NCI-H2107 (cell line): ENCODE measurements at places on chromosomes 13 and 19.

- DNase-seq = no peak
Observed at GRCh38 chr19:4369888-4370260, 26.5 kb downstream of the MPND start.

GRCh38 chr13:37869756-37870488 lies at the start of gene TRPC4:
TRPC4 (minus strand) TSS chr13:37869772; CDS start chr13:37783333, 86,439 bp downstream.
- DNase-seq = no peak

DNA sequence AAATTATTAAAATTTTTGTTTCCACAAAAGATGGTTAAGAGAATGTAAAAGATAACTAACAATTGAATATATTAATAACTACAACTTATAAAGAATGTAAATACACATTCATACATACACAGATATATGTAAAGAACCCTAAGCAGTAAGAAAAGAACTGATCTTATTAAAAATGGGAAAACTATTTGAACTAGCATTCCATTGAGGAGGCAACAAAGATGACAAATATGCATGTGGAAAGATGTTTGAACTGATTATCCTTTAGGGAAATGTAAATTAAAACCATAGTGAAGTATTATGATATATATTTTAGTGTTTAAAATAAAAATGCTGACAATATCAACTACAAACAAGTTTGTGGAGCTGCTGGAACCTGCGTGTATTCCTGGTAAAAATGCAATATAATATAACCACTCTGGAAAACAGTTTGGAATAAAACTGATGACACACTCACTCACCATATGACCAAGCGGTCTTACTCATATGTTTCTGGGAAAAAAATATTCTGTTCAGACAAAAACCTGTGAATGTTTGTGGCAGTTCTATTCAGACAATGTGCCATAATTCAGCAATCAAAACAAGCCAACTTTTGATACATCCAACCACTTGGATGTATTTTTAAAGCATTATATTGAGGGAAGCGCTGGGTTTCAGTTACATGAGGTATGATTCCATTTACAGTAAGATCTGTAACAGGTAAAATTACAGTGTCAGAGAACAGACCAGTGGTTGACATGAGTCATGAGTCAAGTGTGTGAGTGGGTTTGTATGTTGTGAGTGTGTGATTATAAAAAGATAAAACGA lies 694.4 kb upstream of the SLITRK5 start:
- DNase-seq = no peak

DNA sequence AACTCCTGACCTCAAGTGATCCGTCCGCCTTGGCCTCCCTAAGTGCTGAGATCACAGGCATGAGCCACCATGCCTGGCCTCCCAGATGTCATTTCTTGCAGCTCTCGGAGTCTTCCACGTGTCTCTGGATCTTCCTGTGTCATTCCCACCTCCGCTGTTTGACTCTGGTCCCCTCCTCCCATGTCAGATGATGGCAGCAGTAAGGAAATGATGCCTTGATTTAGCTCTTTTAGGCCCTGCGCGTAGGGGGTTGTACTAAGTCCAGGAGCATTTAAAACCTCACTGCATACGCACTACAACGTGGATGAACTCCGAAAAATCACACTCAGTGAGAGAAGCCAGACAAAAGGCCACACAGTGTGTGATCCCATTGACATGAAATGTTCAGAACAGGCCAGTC lies 113.1 kb downstream of the GNG7 start:
- DNase-seq = no peak

- no peak for DNase-seq
Observed at GRCh38 chr13:92767468-92767867, 459.1 kb upstream of the GPC6 start.

- no peak for DNase-seq
Observed at GRCh38 chr13:96202315-96202714, 112.4 kb downstream of the HS6ST3 start.

GRCh38 chr13:34842466-34842865 lies 99.6 kb upstream of the NBEA start:
- DNase-seq = no peak

DNA sequence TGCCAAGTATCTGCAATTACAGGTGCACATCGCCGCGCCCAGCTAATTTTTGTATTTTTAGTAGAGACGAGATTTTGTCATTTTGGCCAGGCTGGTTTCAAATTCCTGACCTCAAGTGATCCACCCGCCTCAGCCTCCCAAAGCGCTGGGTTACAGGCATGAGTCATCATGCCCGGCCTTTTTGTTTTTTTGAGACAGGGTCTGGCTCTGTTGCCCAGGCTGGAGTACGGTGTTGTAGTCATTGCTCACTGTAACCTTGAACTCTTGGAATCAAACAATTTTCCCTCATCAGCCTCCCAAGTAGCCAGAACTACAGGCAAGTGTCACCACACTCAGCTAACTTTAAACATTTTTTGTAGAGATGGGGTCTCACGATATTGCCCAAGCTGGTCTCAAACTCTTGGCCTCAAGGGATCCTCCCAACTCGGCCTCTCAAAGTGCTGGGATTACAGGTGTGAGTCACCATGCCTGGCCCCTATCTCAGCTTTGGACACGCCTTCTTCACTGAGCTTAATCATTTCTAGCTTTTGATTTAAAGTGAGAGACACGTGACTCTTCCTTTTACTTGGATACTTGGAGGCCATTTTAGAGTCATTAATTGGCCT lies 4.0 kb upstream of the IRGC start:
- no peak for DNase-seq

DNA sequence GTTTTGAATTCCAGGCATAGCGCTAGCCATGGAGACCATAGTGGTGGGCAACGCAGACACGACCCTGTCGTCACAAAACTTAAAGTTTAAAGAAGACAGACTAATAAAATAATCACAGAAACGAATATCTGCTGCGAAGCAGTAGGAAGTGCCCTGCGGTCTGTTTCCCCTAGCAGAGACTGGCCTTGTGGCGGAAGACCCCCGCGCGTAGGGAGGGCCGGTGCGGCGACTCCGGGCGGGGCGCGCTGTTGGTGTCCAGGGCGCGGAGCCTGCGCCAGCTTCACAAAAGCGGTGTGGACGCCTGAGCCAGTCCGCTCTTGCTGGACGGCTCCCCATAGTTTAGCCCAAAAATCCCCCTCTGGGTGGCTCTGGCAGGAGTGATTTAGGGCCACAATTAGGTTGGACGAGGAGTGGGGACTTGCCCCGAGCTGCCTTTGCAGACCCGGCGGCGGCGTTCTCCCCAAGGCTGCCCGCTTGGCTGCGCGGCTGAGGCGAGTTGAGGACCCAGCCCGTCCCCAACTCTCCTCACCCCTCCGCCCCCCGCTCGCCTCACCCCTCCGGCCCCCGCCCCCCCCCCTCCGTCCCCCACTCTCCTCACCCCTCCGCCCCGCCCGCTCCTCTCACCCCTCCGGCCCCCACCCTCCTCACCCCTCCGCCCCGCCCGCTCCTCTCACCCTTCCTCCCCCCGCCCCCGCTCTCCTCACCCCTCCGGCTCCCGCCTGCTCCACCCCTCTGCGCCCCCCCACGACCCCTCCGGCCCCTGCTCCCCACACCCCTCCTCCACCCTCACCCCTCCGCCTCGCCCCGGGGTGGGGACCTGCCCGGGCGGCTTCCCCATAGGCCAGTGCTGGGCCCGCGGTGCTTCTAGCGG lies 14.2 kb upstream of the LATS2 start:
- DNase-seq = no peak

DNA sequence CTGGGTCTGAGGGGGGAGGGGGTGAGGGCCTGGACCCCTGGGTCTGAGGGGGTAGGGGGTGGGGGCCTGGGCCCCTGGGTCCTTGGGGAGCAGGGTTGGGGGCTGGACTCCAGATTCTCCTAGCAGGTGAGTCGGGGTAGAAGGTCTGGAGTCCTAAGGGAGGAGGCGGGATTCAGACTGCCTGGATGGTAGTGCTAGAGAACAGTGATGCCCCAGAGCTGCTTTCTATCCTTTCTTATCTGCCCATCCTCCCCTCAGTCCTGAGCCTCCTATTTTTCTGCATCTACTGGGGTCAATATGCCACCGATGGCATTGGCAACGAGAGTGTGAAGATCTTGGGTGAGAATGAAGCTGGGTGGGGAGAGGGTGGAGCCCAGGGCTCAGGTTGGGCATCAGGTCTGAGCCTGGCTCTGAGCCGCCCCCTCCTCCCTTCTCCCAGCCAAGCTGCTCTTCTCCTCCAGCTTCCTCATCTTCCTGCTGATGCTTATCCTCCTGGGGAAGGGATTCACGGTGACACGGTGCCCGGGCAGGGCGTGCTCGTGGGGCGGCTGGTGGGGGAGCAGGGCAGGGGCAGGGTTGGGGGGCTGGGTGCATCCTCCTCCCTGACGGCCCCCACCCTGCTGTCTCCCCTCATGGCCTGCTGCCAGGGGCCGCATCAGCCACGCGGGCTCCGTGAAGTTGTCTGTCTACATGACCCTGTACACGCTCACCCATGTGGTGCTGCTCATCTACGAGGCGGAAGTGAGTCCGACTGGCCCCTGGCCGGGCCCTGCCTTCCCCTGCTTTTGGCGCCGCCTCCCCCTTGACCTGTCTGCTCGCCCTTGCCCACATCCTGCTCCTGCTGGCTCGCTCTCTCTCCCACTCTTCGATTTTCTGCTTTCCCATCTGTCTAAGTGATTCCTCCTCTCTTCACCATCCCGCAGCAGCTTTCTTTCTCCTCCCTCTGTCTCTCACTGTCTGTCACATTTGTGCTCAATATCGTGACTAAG lies 3.4 kb downstream of the TMEM145 start:
- no peak for DNase-seq

DNA sequence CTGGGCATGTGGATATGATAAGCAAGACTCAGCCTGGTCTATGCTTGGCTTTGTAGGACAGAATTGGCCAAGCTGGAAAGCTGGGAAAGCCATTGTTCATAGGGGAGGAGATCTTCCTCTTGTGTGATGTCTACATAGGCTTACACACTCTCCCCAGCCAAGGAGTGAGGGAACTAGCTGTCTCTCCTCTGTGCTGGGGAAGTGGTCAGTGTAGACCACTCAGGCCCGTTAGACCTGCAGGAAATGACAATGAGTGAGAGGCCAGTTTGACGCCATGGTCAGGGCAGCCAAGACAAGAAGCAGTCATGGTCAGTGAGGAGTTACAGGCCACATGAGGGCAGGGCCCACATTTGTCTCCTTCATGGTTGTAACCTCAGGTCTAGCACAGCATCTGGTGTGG lies 159.1 kb upstream of the KL start:
- no peak for DNase-seq

DNA sequence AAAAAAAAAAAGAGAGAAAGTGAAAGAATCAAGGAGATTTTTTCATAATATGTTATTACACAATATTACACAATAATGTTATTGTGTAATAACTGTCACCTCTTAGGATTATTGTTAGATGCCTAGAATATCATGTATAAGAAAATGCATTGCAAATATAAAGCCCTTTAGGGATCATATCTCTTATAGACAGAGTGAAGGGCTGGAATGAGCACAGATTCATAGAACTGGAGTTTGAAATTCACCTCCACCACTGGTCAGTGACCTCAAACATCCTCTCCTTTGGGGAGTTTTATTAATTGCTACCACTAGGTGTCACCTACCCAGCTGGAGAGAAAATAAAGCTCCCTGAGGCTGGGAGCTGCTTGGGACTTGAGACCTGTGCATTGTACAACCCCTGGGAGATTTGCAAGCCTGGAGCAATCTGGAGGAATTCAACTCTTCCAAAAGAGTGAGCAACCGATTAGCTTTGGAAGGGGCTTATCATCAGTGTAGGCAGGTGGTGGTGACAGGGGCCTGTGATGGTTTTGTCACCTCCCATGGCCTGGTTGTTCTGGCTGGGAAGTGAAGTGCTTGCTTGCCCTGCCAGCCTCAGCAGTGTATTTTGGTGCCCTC lies 30.3 kb upstream of the FRY start:
- DNase-seq = no peak

GRCh38 chr13:112064222-112064621 lies 2.7 kb upstream of the SOX1 start:
- DNase-seq = peak; percentile 77

- no peak for DNase-seq
Observed at GRCh38 chr19:51346742-51347141, 4.8 kb upstream of the VSIG10L start.

GRCh38 chr19:3114018-3114726 lies 20.0 kb downstream of the GNA11 start:
- DNase-seq = no peak

DNA sequence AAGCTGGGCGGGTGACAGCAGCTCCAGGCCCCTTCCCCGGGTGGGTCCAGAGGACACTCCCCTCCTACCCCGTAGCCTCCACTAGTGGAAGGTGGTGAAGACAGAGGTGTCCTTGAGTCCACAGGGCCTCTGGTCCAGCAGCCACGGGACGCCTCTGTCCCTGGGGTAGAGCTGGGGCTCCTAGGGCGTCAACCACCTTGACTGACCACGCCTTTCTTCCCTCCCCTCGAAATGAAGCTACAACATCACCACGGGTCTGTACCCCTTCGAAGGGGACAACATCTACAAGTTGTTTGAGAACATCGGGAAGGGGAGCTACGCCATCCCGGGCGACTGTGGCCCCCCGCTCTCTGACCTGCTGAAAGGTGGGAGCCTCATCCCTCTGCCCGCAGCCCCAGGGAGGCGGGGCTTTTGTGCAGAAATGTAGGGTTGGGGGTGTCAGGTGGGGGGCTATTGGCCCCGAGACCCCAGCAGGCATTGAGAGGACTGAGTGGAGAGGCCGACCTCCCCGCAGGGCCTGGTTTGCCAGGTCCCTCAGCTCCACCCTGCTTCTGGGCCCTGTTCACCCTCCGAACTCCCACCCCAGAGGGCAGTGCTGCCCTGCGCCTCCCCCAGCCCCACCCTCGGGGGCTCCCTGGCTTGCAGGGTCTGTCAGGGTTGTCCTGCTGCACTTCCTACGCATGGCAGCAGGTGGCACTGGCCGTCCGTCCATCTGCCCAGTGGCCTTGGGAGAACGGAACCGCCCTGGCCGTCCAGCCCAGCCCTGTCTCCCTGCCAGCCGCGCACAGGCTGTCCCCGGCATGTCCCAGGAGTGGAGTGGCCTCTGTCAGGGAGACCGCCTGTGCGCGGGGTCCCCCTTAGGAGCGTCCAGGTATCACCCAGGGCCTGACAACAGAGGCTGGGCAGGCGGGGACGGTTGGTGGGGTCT lies 15.7 kb downstream of the STK11 start:
- no peak for DNase-seq

DNA sequence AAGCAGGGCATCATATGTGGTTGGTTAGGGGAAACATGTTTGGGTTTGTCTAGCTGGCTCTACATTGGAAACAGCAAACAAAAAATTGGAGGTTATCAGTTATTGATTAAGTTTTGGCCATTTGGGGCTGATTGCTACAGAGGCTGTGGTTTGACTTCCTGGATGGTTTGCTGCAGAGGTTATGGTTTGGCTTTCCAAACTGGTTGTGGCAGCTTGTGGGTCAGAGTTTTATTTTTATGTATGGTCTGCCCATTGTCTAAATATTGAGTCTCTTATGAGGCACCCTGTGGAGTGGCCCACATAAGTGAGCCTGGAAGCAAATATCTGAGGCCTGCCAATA lies 261.6 kb downstream of the GPC5 start:
- no peak for DNase-seq
